ENCODE measurements at places on chromosomes 1 and 21.

DNA sequence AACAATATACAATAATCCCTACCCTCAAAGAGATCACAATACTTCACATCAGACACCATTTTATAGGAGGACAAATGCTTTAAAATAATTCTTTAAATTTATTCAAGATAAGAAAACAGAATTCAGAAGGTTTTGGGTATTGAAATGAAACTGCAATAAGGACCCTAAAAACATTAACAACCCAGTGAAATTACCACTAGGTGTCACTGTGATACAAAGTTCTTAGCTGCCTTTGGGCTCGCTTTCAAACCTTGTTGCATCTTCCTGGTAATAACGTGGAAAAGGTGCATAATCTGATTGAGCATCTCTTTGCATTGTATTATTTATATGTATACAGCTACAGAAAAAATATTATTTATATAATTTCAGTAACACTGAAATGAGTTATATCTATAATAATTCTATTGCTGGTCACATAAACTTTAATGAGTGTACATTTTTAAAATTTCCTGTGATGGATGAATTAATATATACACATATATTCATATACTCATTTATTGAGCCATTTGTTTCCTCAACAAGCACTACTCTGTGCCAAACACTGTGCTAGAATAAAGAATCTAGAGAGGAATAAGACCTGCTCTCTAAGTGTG is 185.2 kb downstream of the FAF1 start:
- DNase-seq = peak; percentile 53

- no peak for DNase-seq
These were observed 122.7 kb downstream of the FASLG start for GRCh38 chr1:172781513-172782140.

DNA sequence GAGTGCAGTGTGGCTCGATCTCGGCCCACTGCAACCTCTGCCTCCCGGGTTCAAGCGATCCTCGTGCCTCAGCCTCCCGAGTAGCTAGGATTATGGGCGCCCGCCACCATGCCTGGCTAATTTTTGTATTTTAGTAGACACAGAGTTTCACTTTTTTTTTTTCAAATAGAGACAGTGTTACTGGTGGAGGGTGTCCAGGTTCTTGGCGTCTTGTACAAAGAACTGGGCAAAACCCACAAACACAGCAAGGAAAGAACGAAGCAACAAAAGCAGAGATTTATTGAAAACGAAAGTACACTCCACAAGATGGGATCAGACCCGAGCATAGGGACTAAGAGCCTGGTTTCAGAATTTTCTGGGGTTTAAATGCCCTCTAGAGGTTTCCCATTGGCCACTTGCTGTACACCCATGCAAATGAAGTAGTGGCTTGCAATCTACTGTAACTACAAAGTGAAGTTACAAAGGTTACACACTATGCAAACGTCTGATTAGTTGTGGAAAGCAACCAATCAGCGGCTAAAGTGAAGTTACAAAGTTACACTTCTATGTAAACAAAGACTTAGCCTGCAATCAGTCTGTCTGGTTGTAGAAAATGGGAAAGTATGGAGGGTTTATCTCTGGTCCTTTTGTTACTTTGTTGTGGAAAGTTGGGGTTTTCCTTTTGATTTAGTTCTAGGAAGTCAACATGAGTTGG is 199.1 kb downstream of the DYRK1A start:
- DNase-seq = no peak

GRCh38 chr1:222105393-222105737 is 363.5 kb upstream of the DUSP10 start:
- no peak for DNase-seq

- no peak for DNase-seq
These were observed 604.8 kb upstream of the ADAMTS5 start for GRCh38 chr21:27571706-27572105.

Data from SK-N-DZ (cell line).